ENCODE measurements at places on chromosomes 7 and 10.

- DNase-seq: no peak
These were observed 111.2 kb upstream of the ARHGAP21 start for GRCh38 chr10:24834869-24835268.

- DNase-seq: no peak
These were observed 366.5 kb upstream of the KLF6 start for GRCh38 chr10:4151466-4151865.

GRCh38 chr10:34523017-34523767 is 291.9 kb downstream of the PARD3 start:
- no peak for DNase-seq

DNA sequence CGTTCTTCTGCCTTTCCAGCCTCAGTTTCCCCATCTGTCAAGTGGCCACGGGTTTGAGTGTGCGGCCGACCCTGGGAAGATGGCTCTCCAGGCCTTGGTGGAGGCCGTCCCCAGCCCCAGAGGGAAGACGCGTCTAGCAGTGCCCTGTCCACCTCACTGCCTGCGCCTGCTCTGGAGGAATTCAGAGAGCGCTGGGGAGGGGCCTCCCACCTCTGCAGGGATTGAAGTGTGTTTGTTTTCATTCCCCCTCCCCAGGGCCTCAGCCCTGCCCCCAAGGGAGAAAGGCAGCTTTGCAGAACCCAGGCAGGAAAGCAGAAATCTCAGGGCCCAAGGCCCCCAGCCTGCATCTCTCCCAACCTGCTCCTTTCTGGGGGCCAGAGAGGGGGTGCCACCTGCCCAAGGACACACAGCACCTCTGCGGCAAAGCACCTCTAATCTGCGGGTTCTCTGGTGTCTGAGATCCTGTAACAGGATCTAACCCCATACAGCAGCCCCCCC is 91.0 kb downstream of the MICALL2 start:
- no peak for DNase-seq

DNA sequence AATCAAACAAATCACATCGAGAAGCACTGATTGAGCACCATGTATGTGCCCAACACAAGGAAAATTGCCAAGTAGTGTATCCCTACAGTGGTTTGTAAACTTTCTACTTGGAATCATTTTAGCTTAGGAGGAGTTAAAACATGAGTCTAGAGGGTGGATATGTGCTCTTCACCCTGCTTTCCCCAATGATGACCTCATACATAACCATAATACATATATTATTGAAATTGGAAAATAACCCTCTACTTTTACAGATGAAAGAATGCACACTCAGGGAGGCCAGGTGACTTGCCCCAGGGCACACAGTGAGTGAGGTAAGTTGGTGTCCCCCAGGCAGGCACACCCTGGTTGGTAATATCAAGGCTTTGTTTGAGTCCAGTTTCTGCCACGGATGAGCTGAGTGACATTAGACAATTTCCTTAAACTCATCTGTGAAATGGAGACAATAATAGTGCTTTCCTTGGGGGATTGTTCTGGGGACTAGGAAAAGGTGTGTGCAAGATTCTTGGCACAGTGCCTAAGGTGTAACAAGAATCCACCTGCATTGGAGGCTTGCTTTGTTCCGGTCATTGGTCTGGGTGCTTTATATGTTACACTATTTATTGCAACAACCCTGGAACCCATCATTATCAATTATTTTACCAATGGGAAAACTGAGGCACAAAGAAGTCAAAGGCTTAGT is 50.7 kb downstream of the BPGM start:
- DNase-seq: no peak

- peak; percentile 54 for DNase-seq
These were observed 78.3 kb downstream of the ST8SIA6 start for GRCh38 chr10:17375936-17376584.

- DNase-seq: no peak
These were observed 30.8 kb upstream of the GOT1 start for GRCh38 chr10:99461230-99461629.

GRCh38 chr7:121330053-121330833 is 1.4 kb downstream of the WNT16 start:
- DNase-seq: peak; percentile 32

GRCh38 chr10:29921071-29921446 is 138.3 kb downstream of the JCAD start:
- no peak for DNase-seq

DNA sequence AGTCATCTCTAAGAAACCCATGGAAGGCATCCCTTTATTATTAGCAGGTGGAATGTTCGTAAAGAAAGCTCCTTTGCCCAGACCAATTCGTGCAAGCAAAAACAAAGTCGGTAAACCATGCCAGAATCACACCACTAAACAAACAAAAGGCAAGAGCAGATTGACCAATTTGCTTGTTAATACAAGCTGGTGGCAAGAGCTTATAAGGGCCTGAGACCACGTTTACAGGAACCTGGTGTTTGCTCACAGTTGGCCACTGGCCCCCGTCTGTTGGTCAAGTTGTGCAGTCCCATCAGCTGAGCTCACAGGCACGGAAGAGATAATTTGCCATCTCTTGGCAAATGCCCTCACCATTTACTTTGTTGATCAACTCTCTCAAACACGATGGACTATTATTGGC is 342.2 kb upstream of the MKI67 start:
- DNase-seq: no peak
